ENCODE measurements at places on chromosomes 12 and 14.

DNA sequence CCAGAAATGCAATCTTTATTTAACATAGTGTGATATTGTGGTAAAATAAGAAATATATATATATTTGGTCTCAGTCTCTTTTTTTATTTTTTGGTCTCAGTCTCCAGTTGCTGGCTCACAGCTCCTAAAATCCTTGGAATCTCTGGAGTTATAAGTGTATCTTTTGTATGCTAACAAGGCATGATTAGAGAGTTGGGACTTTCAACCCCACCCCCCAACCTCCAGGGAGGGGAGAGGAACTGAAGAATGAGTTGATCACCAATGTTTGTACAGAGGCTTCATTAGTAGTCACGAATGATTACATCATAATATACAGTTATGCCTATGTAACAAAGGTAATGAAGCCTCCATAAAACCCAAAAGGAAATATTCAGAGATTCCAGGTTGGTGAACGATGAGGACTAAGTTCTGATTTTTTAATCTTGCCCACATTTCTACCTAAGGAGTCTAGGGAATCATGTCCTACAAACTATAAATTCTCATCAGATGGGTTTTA is 22.8 kb upstream of the LALBA start:
- no peak for DNase-seq

GRCh38 chr12:50221228-50222008 is 54.2 kb upstream of the CERS5 start:
- peak; percentile 31 for DNase-seq

DNA sequence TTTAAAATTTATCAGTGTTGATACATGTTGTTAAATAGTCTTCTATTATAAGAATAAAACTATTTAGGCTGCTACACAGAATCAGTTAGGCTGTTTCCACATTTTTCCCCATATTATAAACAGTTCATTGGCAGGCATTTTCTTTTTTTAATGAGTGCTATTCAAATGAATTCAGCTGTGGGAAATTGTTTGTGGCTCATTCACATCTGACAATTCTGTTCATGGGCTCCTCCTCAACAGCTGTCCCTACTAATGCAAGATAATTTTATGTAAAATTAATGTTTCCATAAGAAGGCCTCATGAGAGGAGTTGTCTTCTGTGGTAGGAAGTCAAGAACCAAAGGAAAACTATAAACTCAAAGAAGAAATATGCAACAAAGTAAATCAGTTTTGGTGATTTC is 218.0 kb downstream of the PPFIA2 start:
- no peak for DNase-seq

DNA sequence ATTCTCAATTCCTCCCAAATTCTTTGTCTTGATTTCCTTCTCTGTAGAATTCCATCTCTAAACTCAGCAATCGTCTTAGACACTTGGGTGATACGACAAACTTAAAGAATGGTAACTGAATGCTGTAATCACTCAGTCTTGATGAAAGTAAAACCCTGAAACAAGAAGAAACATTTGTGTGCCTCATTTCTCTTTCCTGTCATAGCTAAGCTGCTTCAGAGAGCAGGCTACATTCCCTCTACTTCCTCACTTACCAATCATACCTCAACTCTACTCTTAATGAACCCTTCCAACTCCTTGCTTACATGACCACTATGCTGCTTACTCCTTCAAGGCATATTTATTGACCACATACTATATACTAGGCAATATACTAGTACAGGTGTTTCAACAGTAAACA is 8.3 kb downstream of the MAP4K5 start:
- DNase-seq = peak; percentile 28

DNA sequence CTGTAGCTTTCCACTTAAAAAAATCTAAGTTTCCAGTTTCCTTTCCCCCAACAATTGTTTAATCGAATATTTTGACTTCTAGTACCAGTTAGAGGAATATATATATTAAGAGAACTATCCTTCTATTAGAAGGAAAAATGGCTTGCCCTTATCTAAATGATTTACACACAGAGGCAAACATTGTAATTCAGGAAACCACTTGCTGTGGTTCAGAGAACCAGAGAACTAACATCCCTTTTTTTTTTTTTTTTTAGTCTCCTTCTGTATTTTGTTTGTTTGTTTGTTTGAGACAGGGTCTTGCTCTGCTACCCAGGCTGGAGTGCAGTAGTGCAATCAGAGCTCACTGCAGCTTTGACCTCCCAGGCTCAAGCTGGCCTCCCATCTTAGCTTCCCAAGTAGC is 746.6 kb downstream of the VRK1 start:
- DNase-seq = no peak

DNA sequence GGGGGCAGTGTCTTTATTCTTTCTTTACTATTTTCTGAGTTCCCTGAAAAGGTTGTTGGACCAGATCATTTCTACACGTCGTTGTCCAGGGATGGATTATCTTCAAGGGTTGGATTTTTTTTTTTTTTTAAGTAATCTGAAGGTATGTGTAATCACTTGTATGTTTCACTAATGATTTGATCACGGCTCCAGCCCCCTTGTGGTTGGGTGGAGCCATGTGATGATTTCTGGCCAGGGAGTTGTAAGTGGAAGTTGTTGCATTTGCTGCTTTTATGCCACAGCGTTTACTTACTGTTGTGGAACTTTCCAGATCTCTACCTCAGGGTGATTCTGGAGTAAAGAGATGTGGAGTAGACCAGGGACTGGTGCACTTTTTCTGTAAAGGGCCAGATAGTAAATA is 390.3 kb downstream of the AACS start:
- DNase-seq = no peak

DNA sequence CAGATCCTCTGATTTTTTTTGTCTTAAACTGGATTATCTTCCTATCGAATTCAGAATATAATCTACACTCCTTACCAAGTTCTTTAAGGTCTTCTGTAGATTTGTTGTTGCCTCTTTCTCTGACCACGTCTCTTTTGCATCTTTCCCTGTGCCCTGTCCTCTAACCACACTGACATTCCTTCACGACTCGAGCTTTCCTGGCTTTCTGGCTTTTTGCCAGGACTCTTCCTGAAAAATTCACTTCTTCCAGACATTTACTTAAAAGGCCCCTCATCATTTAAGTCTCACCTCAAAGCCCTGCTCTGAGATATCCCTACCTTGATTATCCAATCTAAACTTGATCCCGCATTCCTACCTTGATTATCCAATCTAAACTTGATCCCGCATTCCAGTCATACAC is 422.3 kb upstream of the DCN start:
- DNase-seq = no peak
